EH (cell line): ENCODE measurements at places on chromosomes 7 and 10.

DNA sequence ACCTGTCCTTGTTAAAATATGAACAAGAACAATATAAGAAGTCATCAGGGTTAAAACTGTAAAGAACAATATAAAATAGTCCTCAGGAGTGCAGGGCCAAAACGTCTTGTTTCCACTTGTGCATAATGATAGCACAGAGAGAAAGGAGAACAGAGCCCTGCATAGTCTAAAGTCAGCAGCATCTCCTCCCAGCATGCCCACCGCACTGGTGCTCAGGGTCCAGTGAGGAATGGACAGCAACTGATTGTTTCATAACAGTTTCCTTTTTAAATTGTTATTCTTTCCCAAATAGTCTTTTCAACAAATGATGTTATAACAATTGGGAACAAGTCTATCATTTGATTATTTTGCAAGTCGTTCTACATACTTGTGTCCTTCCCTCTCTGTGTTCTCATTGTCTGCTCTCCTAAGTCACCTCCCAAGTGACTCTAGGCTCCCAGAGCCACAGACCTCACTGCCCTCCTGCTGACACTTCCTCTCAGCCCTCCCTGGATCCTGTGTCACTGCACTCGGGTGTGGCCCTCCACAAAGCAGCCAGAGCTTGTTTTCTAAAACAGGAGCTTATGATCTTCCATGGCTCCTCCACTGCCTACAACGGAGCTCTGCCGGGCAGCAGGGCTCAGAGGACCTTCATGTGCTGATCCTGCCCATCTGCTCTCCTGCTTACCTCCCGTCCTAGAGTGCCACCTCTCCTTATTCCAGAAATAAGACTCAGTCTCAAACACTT is 27.6 kb downstream of the COBL start:
- DNase-seq: no peak

DNA sequence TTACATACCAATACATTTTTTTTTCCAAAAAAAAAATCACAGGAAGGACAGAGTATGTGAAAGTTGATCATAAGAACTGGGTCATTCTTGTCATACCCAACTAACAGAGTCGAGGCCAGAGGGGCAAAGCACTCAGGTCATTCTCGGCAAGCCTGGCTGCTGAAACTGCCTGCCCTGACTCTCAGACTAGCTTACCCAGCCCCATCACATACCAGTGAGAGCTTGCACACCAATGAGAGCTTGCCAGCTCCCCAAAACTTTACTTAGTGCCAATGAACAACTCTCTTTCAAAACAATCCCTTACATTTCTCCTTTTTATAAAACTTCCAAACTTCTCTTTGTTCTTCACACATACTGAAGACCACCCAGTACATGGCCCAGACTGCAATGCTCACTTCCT is 48.9 kb downstream of the VOPP1 start:
- peak; percentile 26 for DNase-seq

DNA sequence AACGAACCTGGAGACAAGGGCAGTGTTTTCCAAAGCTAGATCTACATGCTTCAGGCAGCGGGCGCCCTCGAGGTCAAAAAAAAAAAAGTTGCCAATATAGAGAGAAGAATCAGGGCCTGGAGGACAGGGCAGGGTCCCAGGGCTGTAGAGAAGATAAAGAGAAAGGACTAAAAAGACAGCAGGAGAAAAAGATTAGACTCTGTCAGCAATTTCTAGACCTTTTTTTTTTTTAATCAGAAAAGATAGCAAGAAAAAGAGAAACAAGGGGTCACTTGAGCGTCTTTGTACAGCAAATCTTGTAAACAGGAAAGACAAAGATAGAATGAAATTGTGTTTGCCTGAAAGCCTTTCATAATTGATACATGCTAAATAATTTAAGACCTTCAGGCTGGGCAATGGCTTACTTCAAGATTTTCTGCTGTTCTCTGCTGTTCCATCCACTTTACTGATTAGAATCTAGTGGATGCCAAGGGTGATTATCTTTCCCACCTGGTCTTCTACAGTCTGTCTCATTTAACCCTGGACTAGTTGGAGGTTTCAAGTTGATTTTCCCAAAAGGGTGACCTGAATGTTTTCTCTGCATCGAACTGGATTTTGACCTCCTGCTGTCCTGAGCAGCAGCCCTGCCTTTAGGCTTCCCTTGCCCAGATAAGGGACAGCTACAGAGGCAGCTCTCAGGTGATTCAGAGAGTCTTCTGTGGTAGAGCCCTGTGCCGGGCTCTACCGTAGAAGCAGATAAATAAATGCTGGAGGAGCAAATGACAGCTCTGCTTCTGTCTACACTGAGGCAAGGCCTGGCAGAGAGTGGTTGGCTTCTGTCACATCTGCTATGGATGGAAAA is 5.1 kb downstream of the LMOD2 start:
- DNase-seq: no peak

DNA sequence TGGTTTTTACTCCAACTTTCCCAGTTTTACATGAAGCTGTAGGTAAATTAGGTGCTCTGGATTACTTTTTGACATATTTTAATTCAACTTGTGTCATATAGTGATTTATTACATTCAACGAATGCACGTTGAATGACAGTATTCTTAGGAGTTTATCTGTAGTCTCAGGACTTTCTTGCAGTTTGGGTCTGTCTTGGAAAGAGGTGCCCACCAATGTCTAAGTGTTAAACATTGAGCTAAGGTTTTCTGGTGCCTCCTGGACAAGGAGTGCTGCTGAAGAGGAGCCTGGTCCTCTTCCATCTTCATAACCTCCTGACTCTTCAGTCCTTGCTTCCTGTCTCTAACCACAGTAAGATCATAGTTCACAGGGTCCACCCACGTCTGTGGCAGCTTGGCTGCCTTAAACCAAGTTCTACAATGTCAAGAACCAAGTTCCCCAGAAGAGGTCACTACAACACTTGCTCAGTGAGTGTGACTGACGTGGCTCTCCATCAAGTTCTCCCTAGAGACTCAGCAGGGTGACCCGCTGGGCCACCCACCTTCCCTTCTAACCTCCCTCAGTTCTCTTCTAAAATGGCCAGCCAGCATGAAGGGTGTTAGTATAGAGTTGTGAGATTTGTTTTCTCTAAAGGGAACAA is 6.1 kb downstream of the NPY start:
- peak; percentile 49 for DNase-seq

DNA sequence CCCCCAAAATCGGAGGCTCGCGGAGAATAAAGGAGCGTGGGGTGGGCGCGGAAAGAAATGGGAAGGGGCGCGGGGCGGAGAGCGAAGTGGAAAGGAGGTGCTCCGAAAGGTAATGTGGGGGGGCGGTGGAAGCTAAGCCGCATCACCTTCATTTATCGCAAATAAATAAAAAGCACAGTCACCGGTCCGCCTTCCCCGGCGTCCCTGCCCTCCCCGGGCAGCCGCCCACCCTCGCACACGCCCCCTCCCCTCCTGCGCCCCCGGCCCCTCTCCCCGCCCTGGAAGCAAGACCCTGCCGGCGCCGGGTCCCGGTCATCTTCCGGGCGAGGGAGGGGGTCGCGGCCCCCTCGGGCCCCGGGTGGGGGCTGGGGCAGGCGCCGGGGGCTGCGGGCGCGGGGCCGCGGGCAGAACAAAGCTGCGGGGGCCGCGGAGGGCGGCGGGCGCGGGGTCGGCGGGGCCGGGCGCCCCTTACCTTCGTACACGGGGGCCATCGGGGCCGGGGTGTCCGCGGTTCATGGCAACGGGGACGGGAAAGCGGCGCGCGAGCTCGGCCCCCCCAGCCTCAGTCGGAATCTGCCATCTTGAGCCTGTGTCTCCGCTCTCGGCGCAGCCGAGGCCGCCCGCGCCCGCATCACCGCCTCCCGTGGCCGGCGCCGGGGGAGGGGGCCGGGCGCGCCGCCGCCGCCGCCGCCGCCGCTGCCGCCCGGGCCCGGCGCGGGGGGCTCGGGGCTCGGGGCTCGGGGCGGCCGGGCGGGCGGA is 486 bp downstream of the HIPK2 start:
- DNase-seq: peak; percentile 41

- DNase-seq: no peak
These were observed 5.2 kb downstream of the FZD9 start for GRCh38 chr7:73438547-73439409.

GRCh38 chr10:71536332-71536731 is 139.6 kb downstream of the CDH23 start:
- no peak for DNase-seq

DNA sequence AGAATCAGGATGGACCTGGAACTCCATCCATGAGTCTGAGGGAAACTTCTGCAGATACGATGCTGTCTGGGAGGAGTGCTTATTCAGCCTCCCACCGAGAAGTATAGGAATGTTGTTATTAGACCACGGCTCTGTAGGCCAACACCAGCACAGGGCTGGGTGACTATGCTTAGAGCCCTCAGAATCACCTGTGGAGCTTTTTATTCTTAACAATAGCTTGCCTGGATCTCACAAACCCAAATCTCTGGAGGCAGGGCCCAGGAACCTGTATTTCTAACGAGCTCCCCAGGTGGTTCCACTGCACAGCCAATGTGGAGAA is 55.6 kb upstream of the ARID5B start:
- DNase-seq: peak; percentile 77

GRCh38 chr7:27765841-27766240 is 25.9 kb downstream of the TAX1BP1 start:
- peak; percentile 18 for DNase-seq

DNA sequence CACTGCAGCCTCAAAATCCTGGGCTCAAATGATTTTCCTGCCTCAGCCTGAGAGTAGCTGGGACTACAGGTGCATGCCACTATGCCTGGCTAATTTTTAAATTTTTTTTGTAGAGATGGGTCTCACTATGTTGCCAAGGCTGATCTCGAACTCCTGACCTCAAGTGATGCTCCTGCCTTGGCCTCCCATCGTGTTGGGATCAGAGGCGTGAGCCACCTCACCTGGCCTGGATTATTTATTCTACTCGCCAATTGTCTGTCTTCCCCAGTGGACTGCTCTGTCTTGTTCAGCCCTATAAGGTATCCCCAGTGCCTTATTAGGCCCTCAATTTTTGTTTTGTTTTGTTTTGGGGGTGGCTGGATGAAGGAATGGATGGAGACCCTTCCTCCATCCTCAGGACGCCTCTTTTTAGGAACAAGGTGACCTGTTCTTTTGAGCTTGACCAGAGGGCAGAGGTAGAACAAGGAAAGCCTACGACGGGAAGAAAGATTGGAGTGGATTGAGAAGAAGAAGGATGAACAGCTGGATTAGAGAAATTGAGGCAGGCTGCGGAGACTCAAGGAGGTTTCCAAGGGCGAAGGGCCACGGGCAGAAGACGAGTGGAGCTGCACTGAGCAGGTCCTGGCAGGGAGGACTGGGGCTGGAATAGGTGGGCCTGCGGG is 541 bp upstream of the DENND10 start:
- no peak for DNase-seq

- peak; percentile 34 for DNase-seq
These were observed 988 bp upstream of the EN2 start for GRCh38 chr7:155456738-155457543.

DNA sequence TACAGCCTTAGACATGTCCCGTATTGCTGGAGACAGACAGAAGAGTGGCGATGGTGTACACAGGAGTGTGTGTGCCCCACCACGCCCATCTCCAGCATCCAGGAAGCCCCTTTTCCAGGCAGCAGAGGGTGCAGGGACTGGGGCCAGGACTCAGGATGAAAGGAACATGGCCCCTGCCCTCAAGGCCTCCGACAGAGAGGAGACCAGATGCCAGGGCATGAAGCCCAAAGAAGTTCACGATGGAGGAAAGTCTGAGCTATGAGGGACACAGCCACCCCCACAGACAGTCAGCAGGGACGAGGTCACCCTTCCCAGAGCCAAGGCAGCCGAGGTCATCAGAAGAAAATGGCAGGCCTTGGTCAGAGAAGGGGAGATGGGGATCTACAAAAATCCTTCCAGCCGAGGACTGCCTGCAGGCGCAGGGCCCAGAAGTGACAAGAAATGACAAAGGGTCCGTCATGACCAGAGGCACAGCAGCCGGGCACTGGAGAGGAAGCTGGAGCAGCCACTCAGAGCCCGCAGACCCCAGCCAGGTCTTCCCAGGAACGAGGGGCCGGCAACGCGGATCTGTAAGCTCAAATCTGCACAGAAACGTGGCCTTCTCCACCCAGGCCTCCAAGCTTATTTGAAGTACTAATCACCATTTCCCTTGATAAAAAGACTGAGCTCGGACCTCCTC is 78.7 kb upstream of the PPP2R2D start:
- DNase-seq: no peak

DNA sequence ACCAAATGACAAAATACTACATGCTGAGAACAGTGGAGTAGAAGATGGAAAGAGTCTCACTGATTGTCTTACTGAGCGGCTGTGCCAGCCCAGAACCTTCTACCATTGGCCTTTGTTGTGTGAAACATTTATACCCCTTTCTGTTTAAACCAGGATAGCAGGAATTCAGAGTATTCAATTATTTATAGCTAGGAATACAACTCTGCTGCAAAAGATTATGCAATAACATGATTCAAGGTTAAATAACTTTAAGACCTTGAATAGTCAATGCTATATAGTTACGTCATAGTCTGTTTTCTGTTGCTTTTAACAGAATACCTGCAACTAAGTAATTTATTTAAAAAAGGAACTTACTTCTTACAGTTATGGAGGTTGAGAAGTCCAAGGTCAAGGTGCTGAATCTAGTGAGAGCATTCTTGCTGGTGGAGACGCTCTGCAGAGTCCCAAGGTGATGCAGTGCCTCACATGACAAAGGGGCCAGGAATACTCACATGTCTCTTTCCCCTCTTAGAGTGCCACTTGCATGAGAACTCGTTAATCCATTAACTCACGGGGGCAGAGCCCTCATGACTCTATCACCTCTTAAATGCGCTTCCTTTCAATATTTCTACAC is 371.8 kb downstream of the MDFIC start:
- DNase-seq: peak; percentile 20

GRCh38 chr7:114294036-114294435 is 120.6 kb upstream of the FOXP2 start:
- DNase-seq: no peak

- DNase-seq: no peak
These were observed 51.7 kb upstream of the NEBL start for GRCh38 chr10:20948686-20949327.

DNA sequence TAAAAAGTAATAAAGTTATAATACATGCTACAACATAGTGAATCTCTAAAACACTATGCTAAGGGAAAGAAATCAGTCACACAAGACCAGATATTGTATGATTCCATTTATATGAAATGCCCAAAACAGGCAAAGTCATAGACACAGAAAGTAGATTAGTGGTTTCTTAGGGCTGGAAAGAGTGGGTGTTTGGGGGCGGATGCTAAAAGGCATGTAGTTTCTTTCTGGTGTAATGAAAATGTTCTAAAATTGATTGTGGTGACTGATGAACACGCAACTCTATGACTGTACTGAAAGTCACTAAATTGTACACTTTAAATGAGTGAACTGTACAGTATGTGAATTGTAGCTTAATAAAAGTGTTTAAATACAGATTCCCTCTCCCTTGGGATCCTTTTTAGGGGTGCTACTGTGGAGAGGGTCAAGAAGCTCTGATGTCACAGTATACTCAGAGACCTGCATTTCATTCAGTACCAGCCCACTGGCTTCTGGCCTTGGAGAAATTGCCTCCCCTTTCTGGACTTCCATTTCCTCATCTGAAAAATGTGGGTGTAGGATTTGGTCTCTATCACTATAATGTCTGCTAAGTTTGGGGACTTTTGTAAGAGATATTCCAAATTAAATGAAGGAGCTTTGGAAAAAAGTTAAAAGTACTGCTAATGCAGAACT is 46.4 kb downstream of the AOAH start:
- no peak for DNase-seq

GRCh38 chr10:116146372-116147140 is 126.5 kb downstream of the GFRA1 start:
- DNase-seq: peak; percentile 45

- no peak for DNase-seq
These were observed 281.2 kb upstream of the KIAA1217 start for GRCh38 chr10:23927576-23928325.

- no peak for DNase-seq
These were observed 21.4 kb downstream of the ADCYAP1R1 start for GRCh38 chr7:31073326-31074119.

- DNase-seq: peak; percentile 58
These were observed 48.3 kb downstream of the ZMIZ1 start for GRCh38 chr10:79116801-79117723.
